ENCODE measurements at places on chromosomes 13 and 19.

GRCh38 chr19:37551129-37551993, 43.2 kb downstream of the ZNF571 start:
- peak; percentile 78 for DNase-seq

GRCh38 chr13:26518451-26518959, 39.0 kb upstream of the WASF3 start:
- DNase-seq = peak; percentile 19

- DNase-seq = no peak
Measured at GRCh38 chr19:1018393-1018792, 2.5 kb downstream of the TMEM259 start.

GRCh38 chr19:48678201-48678600, 5.4 kb upstream of the NTN5 start:
- no peak for DNase-seq

DNA sequence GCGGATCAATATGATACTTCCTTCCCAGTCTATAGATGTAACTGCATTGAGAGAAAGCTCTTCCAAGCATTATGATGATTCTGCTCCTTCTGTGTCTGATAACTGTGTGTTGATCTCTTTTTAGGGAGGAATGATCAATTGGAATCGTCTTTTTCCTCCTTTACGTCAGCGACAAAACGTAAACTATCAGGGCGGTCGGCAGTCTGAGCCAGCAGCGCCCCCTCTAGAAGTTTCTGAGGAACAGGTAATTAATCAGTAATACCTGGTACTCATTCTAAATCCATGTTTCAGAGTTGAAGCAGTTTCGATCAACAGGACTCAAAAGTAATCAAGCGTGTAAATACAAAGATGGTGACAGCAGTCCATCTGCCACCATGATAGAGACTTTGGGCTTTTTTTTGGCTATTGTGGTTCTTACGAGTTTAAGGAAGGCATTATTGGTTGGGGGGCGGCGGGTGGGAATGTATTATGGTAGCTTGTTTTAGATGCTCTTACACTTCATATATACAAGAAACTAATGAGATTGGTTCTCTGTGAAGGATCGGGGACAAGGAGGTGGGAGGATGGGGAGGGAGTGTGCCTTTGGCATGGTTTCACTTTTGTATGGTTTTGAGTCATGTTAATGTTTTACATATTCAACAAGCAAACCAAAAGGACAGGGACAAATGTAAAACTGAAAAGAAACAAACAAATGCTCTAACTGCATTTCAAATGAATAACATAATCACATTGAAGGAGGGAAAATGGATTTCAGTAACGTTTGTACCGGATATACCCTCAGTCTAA, 60.7 kb upstream of the GPR183 start:
- no peak for DNase-seq

DNA sequence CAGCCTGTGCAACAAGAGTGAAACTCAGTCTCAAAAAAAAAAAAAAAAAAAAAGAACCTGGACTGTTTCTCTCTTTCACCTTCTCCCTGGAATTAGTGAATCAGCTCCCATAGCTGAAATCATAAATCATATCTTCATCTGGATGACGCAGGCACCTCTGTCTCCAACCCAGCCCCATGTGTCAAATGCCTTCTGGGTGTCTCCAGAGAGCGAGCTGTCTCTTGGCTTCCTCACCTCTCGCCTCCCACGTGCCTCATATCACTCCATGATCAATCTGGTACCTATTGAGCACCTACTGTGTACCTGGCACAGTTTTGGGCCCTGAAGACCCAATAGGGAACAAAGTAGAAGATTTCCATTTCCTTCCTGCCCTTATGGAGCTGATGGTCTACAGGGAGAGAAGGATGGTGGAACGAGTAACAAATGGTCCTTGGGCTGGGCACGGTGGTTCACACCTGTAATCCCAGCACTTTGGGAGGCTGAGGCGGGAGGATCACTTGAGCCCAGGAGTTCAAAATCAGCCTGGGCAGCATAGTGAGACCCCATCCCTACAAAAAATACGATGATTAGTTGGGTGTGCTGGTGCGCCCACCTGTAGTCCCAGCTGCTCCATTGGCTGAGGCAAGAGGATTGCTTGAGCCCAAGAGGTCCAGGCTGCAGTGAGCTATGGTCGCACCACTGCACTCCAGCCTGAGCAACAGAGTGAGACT, 2.5 kb downstream of the HSD11B1L start:
- DNase-seq = no peak

- DNase-seq = no peak
Measured at GRCh38 chr13:73462241-73462640, 403.4 kb downstream of the KLF5 start.

- DNase-seq = no peak
Measured at GRCh38 chr13:100689191-100689590, 14.6 kb upstream of the TMTC4 start.

- no peak for DNase-seq
Measured at GRCh38 chr13:103973740-103974139, 907.5 kb upstream of the SLC10A2 start.

DNA sequence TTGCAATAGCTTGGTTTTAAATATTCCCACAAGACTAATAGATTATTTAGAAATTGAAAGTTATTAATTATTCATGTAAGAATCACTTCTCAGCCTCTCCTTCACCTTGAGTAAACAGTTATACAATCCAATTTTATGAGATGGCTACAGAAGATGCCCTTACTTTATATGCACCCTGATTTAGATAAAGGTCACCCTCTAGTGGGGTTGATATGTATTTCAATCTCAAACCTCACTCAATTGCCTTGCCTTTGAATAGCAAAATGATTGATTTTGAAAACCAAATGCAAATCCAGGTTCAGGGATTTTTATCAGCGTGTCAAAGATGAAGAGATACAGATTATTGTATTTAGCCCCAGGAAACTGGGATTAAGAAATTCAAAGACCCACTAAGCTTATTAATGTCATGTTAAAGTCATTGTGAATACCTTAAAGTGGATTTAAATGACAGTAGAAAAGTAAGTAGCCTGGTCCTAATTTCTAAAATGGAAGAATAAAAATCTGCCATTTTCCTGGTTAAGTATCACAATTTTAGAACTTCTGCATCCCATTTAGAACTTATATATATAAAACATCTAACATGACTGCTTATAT, 305.1 kb downstream of the ITGBL1 start:
- peak; percentile 79 for DNase-seq

GRCh38 chr19:49851456-49852259, 699 bp downstream of the PTOV1 start:
- DNase-seq = no peak

GRCh38 chr19:49445997-49446396, 4.7 kb upstream of the SLC17A7 start:
- DNase-seq = no peak

GRCh38 chr19:1214299-1214861, 8.8 kb downstream of the STK11 start:
- DNase-seq = no peak

DNA sequence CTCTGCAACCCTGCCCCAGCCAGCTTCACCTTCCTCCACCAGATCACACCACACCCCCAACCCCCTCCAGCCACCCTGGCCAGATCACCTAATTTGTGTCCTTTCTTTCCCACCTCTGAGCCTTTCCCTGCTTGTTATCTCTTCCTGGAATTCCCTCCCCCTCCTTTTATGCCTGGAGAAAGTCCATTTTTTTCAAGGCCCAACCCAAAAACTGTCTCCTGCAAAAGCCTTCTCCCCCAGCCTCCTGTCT, 5.3 kb upstream of the TLE2 start:
- no peak for DNase-seq

GRCh38 chr13:50161052-50161451, 145.8 kb downstream of the KCNRG start:
- peak; percentile 74 for DNase-seq

- DNase-seq = no peak
Measured at GRCh38 chr13:114102131-114102520, 30.3 kb downstream of the RASA3 start.

- peak; percentile 45 for DNase-seq
Measured at GRCh38 chr19:47239152-47239551, 8.2 kb upstream of the BBC3 start.

DNA sequence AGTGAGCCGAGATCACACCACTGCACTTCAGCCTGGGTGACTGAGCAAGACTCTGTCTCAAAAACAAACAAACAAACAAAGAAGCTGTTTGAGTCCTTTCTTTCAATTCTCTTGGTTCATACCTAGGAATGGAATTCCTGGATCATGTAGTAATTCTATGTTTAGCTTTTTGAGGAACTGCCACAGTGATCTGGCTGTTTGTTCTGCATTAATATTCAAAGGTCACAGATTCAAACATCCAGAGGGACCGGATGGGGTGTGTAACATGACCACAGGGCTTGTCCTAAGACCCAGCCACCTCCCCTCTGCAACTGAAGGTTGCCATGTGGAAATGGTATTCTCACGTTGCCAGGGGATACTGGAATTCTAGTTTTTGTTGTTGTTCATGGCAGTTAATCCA, 10.2 kb downstream of the COLGALT1 start:
- peak; percentile 23 for DNase-seq

GRCh38 chr13:19881641-19882040, 18.2 kb upstream of the ZMYM5 start:
- no peak for DNase-seq

DNA sequence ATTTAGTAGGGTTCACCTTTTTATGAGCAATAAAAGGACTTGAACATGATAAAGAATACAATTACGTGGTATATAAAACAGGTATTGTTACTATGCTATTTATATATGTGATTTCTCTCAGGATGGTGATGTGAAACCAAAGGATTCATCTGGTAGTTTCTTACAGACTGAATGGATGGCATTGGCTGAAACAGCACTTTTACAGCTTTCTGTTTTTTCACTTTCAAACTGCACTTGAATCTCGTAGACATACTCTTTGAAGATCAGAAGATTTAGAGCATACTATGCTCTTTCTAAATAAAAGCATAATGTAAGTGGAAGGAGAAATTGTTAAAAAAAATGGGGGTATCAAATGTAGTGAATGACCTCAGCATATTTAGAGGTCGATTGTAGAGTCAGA, 354.8 kb downstream of the HS6ST3 start:
- DNase-seq = no peak

- DNase-seq = no peak
Measured at GRCh38 chr13:73521290-73521624, 462.5 kb downstream of the KLF5 start.

GRCh38 chr13:50125304-50125553, 110.0 kb downstream of the KCNRG start:
- DNase-seq = no peak

- no peak for DNase-seq
Measured at GRCh38 chr13:107427536-107427935, 787.8 kb downstream of the LIG4 start.

DNA sequence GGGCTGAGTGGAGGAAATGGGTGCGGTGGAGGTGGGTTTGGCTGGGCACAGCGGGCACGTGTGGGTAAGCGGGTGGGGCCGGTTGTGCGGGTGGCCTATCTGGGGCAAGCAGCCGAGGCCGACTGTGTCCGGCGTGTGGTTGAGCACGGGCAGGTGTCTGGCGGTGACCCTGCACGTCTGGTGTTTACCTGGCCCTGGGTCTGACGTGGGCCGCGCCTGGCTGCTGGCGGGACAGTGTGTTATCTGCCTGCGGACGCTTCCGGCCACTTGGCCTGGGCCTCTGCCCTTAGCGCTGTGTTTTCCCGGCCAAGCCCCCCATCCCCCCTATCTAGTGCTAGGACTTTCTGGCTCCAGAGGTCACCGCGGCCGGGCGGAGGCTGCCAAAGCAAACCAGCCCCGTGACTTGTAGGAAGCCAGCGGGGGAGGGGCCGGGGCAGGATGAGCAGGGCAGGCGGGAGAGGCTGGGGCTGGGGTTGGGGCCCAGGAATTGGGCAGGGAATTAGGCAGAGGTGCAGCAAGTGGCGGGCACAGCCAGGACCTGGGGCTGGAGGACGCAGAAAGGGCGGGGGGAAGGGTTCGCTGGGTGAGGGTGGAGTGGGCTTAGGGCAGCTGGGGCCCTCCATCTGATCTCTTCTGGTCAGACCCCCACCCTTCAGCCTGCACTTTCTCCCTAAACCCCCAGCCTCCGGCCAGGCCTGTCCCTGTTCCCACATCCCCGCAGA, 534 bp upstream of the HPN start:
- DNase-seq = peak; percentile 40

GRCh38 chr13:63190742-63191141, 1775.1 kb upstream of the PCDH20 start:
- peak; percentile 49 for DNase-seq

- DNase-seq = no peak
Measured at GRCh38 chr19:41172297-41173164, 20.5 kb upstream of the CYP2S1 start.

- DNase-seq = peak; percentile 10
Measured at GRCh38 chr19:52734331-52734892, 432 bp downstream of the ZNF611 start.

DNA sequence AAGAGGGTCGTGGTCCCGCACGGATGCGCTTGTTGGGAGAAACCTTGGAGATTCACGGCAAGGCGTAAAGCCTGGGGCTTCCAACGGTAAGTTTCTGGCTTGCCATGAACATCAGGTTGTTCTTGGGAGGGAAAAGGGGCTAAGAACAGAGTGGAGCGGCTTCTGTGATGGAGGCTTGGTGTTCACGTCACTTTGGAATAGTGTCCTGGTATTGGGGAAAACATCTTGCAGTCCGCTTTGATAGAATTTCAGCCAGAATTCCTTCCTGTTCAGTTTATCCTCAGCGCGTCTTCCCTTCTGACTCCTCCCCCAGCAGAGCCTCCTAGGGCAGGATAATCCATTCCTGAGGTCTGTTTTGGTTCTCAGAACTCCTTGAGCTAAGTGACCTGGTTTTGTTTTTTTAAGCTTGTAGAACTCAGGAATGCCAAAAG, 2.0 kb downstream of the KCTD15 start:
- DNase-seq = peak; percentile 67

DNA sequence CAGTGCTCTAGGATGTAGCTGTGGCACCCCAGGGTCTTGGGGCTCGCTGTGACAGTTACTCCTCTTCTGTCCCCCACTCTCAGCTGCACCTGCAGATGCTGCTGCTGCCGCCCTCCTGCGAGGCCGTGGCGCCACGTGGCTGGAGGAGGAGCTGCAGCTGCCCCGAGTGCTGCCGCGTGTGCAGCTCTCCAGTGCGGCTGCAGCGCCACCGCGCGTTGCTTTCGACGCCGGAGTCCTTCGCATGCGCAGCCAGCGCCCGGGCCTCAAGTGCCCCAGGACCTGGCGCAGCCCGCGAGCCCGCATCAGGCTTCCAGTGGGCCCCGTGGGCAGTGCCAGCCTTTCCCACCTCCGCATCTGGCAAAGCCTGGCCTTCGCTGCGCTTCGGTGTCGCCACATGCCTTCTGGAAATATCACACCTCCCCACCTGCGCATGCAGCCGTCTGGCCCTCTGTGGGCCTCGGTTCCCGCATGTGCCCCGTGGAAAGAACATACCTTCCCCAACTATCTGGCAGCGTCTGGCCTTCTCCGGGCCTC, 692 bp upstream of the ZNF580 start:
- DNase-seq = peak; percentile 83

GRCh38 chr13:34522808-34523207, 419.3 kb upstream of the NBEA start:
- DNase-seq = no peak

DNA sequence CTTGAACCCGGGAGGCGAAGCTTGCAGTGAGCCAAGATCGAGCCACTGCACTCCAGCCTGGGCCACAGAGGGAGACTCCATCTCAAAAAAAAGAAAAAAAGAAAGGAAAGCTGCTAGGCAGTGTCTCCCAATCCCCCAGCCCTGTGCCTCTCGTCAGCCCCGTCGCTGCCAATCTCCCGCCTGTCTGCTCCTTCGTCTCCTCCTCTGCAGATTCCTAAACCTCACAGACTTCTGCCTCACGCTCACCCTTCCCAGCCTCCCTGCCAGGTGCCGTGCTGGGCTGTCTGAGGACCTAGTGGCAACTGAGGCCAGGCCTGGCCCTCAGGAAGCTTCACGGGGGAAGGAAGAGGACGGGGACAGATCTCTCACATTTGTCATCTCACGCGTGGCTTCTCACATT, 21.5 kb downstream of the DPF1 start:
- no peak for DNase-seq

GRCh38 chr19:29947871-29948270, 5.8 kb downstream of the URI1 start:
- no peak for DNase-seq
